ENCODE measurements at places on chromosomes 13 and 19. TPM values are rescaled to one million over a fixed set of nuclear protein-coding genes. Genes with fewer than 3 reads are reported as not detected.

The IRGC gene
- total RNA-seq = not detected

The KLK15 gene
- not detected for total RNA-seq

The CRLF1 gene
- total RNA-seq = 0.43 TPM

The FGF14 gene
- 0.44 TPM for total RNA-seq

The CGB8 gene
- not detected for total RNA-seq

DNA sequence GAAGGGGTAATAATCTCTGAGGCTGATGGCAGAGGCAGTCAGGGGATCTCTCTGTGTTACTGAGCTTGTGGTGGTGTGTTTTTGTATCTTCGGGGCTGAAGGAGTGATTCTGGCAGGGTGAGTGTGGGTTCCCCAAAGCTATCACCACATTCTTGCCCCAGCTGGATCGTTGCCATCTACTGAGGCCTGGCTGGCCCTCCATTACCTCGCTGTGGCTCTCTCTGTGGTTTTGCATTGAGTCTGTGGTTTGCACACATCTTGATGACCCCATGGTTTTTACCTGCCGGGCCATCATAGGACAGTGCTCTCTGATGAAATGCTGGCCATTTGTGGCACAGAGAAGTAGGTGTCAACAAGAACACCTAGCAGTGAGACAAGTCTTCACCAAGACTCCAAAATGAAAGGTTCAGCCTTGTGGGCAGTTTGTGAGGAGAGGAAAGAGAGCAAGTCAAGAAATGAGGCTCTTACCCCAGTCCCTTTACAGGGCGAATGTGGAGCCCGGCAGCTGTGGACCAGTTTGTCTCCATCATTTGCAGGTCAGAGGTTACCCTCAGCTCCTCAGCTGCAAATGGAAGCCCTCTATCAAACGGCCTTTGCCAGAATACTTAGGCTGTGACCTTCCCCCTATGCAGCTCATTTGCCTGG lies 69.0 kb upstream of the NPAS1 start:
- no peak for DNase-seq
- H3K27me3 ChIP-seq = no peaks in the 10 kb centered on the region
- peaks cover 2% of the 10 kb centered on the region for H3K36me3 ChIP-seq
- no peak overlapping the region for H3K4me3 ChIP-seq
- peak overlapping the region; percentile 8 for H3K27ac ChIP-seq
- H3K4me1 ChIP-seq = peaks cover 37% of the 10 kb centered on the region

GRCh38 chr13:90839061-90839460 lies 508.4 kb upstream of the MIR17HG start:
- H3K4me3 ChIP-seq = no peak overlapping the region
- no peaks in the 10 kb centered on the region for H3K27me3 ChIP-seq
- no peak for DNase-seq
- no peaks in the 10 kb centered on the region for H3K36me3 ChIP-seq
- H3K27ac ChIP-seq = no peak overlapping the region
- no peaks in the 10 kb centered on the region for H3K4me1 ChIP-seq

GRCh38 chr13:111211789-111212516 lies 96.8 kb downstream of the ARHGEF7 start:
- peaks cover 18% of the 10 kb centered on the region for H3K36me3 ChIP-seq
- H3K27me3 ChIP-seq = no peaks in the 10 kb centered on the region
- no peak overlapping the region for H3K4me3 ChIP-seq
- H3K4me1 ChIP-seq = peaks cover 7% of the 10 kb centered on the region
- H3K27ac ChIP-seq = no peak overlapping the region
- DNase-seq = no peak

- no peak for DNase-seq
- no peaks in the 10 kb centered on the region for H3K36me3 ChIP-seq
- no peak overlapping the region for H3K4me3 ChIP-seq
- peaks cover 10% of the 10 kb centered on the region for H3K27me3 ChIP-seq
Observed at GRCh38 chr13:27005976-27006518, 165.6 kb downstream of the USP12 start.

DNA sequence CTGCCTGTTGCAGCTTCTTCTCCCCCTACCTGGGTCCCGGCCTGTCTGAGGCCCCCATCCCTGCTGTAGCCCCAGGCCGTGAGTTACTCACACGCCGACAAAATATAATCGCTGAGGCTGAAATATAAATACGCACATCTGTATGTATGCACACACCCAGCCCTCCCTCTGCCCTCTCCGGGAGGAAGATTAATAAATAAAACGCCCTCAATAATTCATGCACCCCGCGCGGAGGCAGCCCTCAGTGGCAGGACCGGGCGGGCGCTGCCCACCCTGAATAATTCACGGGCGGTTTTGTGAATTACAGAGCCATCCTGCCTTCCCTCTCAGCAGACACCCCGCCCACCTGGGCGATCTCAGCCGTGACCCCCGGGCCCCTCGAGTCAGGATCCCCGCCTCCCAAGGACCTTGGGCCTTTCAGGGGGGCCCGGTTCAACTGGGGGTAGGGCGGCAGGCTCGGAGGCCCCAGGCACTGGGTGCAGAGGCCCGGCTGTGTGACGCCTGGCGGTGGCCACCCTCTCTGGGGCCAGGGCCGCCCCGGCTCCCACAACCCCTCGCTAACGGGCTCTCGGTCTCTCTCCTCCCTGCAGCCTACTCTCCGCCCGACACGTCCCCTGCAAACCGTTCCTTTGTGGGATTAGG lies 24.2 kb downstream of the SMIM24 start:
- no peak overlapping the region for H3K27ac ChIP-seq
- no peaks in the 10 kb centered on the region for H3K4me1 ChIP-seq
- H3K36me3 ChIP-seq = peaks cover 30% of the 10 kb centered on the region
- no peak for DNase-seq
- no peak overlapping the region for H3K4me3 ChIP-seq
- no peaks in the 10 kb centered on the region for H3K27me3 ChIP-seq

- no peak overlapping the region for H3K4me3 ChIP-seq
- H3K4me1 ChIP-seq = no peaks in the 10 kb centered on the region
- no peaks in the 10 kb centered on the region for H3K36me3 ChIP-seq
- no peaks in the 10 kb centered on the region for H3K27me3 ChIP-seq
- no peak overlapping the region for H3K27ac ChIP-seq
- DNase-seq = no peak
Observed at GRCh38 chr19:42538841-42539709, 10.8 kb upstream of the CEACAM1 start.

GRCh38 chr19:7545904-7546303 lies 10.4 kb downstream of the PNPLA6 start:
- H3K27me3 ChIP-seq = no peaks in the 10 kb centered on the region
- peaks cover 3% of the 10 kb centered on the region for H3K4me1 ChIP-seq

DNA sequence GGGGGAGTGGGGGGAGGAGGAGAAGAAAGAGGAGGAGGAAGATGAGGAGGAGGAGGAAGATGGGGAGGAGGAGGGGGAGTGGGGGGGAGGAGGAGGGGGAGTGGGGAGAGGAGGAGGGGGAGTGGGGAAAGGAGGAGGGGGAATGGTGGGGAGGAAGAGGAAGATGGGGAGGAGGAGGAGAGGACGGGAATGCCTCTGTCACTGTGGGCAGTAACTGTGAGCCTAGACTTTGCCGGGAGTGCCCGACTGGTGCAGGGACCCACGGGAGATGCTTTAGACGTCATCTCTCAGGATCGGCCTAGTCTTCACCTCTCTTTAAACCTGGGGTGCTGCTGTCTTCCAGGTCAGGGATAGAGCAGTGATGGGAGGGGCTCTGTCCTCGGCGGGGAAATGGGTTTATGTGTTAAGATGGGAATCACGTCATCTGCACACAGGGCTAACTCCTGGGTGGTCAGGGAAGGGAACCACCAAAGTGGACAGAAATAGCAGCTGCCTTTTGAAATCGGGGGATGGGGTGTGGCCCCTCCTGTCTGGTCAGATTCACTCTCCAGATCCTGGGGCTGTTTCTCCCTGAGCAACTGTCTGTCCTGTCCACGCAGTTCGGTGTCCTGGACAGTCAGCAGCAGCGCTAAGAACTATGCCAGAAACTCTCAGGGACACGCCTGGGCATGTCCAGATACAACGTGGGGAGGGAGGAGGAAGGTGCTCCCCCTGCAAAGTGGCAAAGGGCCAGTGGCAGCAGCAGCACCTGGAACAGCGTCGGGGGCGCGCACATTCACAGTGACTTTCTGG lies 26.9 kb downstream of the GAS6 start:
- H3K4me3 ChIP-seq = no peak overlapping the region
- DNase-seq = no peak
- no peaks in the 10 kb centered on the region for H3K27me3 ChIP-seq
- H3K4me1 ChIP-seq = no peaks in the 10 kb centered on the region
- H3K36me3 ChIP-seq = no peaks in the 10 kb centered on the region
- H3K27ac ChIP-seq = no peak overlapping the region

GRCh38 chr19:54460230-54461005 lies 3.2 kb downstream of the LENG9 start:
- H3K27ac ChIP-seq = no peak overlapping the region
- no peaks in the 10 kb centered on the region for H3K27me3 ChIP-seq
- no peak overlapping the region for H3K4me3 ChIP-seq

DNA sequence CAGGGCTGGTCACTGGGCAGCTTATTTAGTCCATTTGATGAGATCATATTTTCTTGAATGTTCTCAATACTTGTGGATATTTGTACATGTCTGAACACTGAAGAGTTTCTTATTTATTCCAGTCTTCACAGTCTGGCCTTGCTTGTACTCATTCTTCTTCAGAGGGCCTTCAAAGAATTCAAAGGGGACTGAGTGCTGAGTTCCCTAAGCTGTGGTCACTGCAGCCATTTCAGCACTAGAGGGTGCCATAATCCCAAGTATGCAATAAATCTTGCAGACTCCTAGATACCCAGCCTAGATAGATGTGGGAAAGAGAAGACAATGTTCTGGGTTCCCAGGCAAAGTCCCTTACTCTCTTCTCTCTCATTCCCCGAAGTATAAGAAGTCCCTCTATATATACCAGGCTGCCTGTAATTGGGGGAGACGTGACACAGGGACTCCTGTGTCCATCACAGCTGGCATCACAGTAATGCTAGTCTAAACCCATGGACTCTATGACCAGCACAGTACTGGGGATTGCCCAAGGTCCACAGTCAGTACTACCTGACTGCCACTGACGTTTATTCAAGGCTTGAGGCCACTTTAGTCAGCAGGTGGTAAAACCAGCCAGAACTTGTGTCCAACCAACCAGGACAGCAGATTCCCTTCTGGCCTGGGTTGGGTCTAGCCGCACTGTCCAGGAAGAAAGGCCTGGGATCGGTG lies 8.9 kb upstream of the VN1R1 start:
- no peaks in the 10 kb centered on the region for H3K27me3 ChIP-seq
- H3K4me1 ChIP-seq = no peaks in the 10 kb centered on the region
- no peaks in the 10 kb centered on the region for H3K36me3 ChIP-seq
- peak; percentile 12 for DNase-seq
- no peak overlapping the region for H3K4me3 ChIP-seq
- no peak overlapping the region for H3K27ac ChIP-seq

- no peaks in the 10 kb centered on the region for H3K36me3 ChIP-seq
- no peak overlapping the region for H3K27ac ChIP-seq
- H3K4me3 ChIP-seq = no peak overlapping the region
- no peaks in the 10 kb centered on the region for H3K4me1 ChIP-seq
Observed at GRCh38 chr13:64810750-64811149, 2419.4 kb downstream of the PCDH9 start.

DNA sequence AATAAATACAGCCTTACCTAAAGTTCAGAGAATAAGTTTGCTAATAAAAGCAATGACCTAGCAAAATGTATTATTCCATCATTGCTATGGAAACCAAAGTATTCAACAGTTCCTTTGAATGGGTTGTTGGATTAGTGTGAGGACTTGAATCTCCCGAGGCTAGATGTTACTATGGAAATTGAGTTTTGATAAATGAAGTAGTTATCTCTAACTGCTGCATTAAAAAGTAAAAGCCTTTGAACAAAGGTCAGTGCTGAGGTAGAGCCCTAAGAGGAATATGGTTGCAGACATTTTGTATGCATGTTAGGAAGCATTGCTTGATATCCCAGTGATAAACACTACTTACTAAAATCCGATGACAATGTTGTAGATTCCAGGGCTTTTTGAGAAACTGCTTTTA lies 6.2 kb downstream of the KLF5 start:
- no peak overlapping the region for H3K4me3 ChIP-seq
- H3K27me3 ChIP-seq = no peaks in the 10 kb centered on the region
- H3K27ac ChIP-seq = no peak overlapping the region
- H3K36me3 ChIP-seq = no peaks in the 10 kb centered on the region
- no peak for DNase-seq

DNA sequence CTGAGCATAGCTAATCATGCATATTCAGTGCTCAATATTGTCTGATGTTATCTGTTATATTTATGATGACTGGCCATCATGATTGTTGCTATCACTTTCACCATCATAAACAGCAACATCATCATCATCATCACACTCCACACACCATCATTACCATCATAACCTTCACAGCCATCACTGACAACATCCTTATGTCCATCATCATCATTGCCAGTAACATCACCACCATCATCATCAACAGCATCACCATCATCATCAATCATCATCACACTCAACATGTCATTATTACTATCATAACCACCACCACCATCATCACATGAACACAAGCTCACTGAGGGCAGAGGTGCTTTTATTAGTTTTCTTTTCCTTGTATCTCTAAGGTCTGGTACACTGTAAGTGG lies 75.9 kb downstream of the MBD3L1 start:
- no peaks in the 10 kb centered on the region for H3K4me1 ChIP-seq
- H3K4me3 ChIP-seq = no peak overlapping the region
- DNase-seq = no peak
- no peaks in the 10 kb centered on the region for H3K27me3 ChIP-seq
- H3K27ac ChIP-seq = no peak overlapping the region
- no peaks in the 10 kb centered on the region for H3K36me3 ChIP-seq

DNA sequence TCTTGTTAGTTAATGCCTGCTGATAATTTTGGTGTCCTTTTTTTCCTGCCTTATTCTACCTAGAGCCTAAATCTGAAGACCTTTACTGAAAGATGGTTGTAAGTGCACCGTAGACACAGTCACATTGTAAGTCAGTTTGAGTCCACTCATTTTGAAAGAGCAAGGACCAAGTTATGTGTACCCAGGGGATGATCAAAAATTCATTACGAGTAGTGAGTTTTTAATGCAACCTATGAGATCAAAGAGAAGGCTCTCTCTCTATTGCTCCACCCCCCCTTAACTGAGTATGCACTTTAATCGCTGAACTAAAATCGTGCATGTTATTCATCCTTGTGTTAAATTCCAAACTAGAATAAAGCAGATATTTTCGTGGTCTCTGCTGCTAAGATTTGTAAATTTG lies 1.8 kb downstream of the RAP2A start:
- H3K4me1 ChIP-seq = peaks cover 6% of the 10 kb centered on the region
- H3K36me3 ChIP-seq = 0 out of 2 replicates have a peak, but pooled peaks cover 4% of the 10 kb centered on the region
- no peak for DNase-seq
- no peaks in the 10 kb centered on the region for H3K27me3 ChIP-seq
- H3K4me3 ChIP-seq = peak overlapping the region; percentile 76

DNA sequence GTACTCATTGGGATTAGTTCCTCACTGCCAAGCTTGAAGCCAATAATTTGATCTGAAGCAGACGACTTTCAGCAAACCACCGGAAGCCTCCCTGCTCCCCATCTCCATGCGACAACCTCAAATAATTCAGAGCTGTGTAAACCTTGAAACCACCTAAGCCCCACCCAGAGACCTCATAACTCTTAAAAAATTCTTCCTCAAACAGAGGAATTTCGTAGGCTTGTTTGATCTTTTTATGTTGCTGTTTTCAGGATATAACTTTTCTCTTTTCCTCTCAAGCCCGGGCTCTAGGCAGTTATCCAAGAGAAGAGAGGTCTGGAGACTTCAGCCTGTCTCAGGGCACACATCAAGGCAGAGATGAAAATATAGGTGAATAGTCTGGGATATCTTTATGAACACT lies 311.6 kb downstream of the KCNRG start:
- no peak for DNase-seq
- H3K27ac ChIP-seq = no peak overlapping the region
- H3K4me3 ChIP-seq = no peak overlapping the region
- no peaks in the 10 kb centered on the region for H3K36me3 ChIP-seq
